Activated CD4-positive, alpha-beta T cell treated with anti-CD3 and anti-CD28 coated beads, Interleukin-10, Interleukin-2, amounts not matched to agents 100 ng/mL and 50 ng/mL, durations not matched to agents 16 hours and 8 hours (primary cell): ENCODE measurements at places on chromosomes 5 and 9.

- peak; percentile 4 for DNase-seq
Observed at GRCh38 chr5:69492391-69492922, at the start of gene OCLN. TSS of gene OCLN (plus strand) at chr5:69492790. CDS start at chr5:69504245, 11,455 bp downstream.

- DNase-seq: no peak
Observed at GRCh38 chr5:36666986-36667385, 60.6 kb downstream of the SLC1A3 start.

DNA sequence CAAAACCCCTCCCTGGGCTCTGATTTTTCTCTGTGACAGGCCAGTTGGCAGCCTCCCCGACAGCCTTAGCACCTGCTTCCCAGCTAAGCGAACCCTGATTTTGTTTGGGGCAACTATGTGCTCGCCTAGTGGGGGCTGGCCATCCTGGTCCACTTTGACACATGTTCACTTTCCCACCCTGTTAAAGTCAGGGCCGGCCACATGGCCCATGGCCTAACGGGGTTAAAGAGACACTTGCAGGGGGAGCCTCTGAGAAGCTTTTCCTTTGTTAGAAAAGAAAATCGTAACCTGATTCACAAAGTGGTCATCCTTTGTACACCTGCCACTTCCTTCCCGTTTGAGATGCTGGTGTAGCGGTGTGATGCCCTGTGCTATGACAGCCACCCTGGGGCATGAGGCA, 1.3 kb upstream of the CACNA1B start:
- DNase-seq: no peak

GRCh38 chr5:55222985-55223811, 3.9 kb downstream of the MCIDAS start:
- no peak for DNase-seq

DNA sequence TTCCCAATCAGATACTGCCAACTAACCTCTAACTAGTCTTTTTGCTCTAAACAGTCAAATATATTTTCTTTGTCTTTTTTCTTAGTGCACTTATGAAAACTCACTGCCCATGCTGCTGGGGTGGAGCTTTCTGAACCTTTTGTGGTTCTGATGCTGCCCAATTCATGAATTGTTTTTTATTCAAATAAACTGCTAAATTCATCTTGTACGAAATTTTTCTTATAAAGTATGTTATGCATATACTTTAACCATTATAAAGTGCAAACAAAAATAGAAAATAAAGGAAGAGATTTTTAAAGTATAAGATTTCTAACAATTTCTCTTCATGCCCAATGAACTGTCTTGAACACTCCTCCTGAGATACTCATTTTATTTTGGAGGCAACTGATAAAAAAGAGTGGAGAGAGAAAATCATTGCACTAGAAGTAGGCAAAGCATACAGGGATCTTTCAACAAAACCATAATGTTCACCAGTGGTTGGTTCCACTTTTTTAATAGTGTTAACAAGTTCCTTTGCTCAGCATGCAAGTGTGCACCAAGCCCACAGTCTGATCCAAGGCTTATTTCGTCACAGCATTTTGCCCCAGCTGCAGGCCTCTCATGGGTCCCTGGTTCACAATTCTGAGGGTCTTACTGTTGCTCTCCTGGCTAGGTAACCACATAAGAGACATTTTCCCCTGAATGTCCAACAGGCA, 6.2 kb upstream of the FYB1 start:
- DNase-seq: no peak

DNA sequence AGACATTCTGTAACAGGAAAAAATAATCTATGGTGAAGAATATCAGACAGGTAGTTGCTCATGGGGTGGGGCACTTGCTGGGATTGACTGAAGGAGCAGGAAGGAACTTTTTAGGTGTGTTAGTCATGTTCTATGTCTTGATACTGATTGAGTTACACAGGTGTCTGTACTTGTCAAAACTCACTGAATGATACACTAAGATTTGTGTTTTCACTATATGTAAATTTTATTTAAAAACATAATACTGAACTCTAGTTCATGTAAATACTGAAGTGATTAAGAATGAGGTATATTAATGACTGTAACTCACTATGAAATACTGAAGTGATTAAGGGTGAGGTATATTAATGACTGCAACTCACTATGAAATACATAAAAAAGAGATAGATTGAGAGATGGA, 28.5 kb downstream of the IL6ST start:
- no peak for DNase-seq

DNA sequence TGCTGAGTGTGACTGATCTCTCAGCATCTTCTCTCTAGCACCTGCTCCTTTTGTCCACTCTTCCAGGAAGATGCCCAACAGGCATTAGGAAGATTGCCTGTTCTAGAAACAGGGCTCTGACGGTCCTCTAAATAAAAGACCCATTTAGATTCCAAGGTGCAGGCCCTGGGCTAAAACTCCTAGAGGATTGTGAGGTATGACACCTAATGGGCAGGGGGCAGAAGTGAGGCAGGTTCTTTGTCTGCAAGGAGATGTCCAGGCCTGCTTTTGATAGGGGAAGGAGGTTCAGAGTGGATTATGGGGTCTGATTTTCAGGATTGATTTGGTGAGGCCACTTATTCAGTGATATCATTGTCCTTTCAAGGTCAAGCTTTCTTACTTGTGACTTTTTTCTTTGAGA, 140.8 kb upstream of the TRPC7 start:
- no peak for DNase-seq

- no peak for DNase-seq
Observed at GRCh38 chr9:101073122-101073521, 44.6 kb downstream of the PLPPR1 start.

- no peak for DNase-seq
Observed at GRCh38 chr9:14085810-14086209, 228.1 kb downstream of the NFIB start.

DNA sequence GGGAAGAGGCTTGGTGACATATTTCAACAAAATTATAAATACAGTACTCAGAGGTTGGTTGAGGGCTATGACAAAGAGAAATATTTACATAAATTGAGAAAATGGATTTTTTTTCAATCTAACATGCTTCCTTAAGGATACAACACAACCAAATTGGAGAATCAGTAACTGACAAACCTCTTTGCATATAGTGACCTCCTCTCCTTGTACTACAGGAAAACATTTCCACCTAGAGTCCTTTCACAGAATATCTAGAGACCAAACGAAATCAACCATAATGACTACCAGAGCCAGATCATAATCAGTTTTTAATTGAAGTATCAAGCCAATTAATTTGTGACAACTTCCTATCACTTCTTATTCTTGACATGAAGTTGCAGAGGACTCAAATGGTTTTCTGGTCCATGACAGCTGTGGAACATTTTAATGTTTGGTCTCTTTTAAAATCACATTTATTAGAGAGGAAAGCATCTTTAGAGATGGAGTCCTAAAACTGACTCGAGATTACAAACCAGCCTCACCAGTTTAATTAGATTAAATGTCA, 1636.5 kb upstream of the C9orf72 start:
- DNase-seq: no peak

DNA sequence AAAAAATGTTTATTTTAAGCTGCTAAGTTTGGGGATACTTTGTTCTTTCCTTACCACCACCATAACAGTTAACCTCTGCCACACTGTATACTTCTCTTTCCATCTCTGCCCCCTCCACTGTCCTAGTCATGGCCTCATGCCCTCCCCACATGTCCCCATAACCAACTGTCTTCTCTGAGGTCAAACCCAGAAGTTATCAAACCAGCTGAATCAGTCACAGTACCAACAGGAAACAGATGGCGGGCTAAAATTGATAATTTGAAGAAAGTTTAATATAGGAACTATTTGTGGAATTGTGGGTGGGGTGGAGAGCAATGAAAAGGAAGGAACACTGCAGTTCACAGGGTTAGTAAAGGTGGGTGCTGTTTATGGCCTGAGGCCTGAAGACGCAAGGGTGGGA, 5.7 kb upstream of the DCTN4 start:
- no peak for DNase-seq

- no peak for DNase-seq
Observed at GRCh38 chr9:111959468-111960359, 63.1 kb downstream of the UGCG start.

- DNase-seq: peak; percentile 92
Observed at GRCh38 chr5:181159286-181160151, 12.1 kb downstream of the OR2V2 start.

DNA sequence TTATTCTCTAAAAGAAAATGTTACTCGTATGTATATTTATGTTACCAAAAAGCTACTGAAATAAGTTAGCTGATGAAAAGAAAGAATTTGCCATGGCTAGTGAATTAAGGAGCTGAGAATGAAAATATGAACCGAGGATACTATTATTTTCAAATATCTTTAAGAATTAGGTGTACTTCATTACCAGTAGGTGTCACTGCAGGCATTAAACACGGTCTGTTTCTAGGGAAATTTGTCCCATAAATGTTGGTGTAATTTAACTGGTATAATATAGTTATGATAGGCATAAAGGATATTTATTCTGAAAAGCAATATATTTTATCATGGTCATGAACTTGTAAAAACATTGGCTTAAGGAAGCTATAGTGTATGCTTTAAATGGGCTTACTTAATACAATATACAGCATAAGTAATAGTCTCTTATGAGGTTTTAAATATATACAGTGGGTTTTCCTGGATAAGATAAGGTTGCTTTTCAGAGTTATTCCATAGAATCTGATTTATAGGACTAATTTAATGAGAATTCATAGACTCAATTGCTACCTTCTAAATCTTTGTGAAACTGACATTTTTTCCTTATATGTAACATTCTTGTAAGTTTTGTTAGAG, 72.4 kb upstream of the MPDZ start:
- peak; percentile 2 for DNase-seq

DNA sequence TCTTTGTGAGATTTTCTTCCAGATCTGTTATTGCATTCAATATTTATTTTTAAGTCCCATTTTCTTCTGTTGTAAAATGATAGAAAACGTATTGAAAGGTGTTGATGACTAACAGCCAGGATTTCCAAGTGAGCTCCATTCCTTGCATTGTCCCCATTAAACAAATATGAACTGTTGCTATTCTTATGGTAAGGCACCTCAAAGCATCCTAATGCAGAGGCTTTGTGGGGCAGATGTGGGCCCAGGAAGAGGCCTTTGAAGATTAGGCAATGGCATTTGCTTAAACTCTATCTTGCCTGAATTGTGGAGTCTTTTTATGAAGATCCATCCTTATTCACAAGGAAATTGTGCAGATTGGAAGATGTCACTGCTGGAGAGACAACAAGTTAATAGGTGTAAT, 38.9 kb downstream of the NTRK2 start:
- DNase-seq: no peak

DNA sequence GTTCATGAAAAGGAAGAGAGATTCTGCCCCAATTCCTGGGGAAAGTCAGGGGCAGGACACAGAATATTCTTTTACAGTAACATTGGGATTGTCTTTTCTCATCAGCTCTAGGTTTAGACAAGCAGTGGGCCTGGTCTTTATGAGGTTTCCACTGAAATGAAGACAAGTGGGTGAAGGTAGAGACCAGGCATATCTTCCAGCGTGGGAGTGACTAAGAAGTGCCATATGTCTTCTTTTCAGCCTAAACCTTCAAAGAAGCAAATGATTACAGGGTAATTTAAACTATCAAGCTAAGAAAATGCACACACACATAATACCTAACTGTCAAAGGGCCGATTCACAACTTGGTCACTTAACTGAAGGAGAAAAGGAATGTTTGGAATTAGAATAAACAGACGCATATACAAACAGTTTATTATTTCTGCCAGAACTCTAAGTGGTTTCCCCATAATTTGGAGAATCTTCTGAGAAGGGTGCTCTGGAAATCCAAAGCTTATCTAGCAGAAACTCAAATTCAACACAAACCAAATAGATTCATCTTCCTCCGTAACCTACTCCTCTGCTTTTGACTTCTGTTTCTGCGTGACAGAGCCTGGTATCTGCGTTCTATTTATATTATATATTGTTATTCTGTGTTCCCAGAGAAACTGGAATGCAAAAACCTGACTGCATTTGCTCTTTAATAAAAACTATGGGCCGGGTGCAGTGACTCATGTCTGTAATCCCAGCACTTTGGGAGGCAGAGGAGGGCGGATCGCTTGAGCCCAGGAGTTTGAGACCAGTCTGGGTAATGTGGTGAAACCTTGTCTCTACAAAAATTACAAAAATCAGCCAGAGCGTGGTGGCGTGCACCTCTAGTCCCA, 22.0 kb upstream of the TEK start:
- no peak for DNase-seq

GRCh38 chr9:124652203-124652602, 118.9 kb downstream of the NR6A1 start:
- no peak for DNase-seq

- peak; percentile 81 for DNase-seq
Observed at GRCh38 chr5:151745071-151745705, 13.2 kb downstream of the ATOX1 start.

DNA sequence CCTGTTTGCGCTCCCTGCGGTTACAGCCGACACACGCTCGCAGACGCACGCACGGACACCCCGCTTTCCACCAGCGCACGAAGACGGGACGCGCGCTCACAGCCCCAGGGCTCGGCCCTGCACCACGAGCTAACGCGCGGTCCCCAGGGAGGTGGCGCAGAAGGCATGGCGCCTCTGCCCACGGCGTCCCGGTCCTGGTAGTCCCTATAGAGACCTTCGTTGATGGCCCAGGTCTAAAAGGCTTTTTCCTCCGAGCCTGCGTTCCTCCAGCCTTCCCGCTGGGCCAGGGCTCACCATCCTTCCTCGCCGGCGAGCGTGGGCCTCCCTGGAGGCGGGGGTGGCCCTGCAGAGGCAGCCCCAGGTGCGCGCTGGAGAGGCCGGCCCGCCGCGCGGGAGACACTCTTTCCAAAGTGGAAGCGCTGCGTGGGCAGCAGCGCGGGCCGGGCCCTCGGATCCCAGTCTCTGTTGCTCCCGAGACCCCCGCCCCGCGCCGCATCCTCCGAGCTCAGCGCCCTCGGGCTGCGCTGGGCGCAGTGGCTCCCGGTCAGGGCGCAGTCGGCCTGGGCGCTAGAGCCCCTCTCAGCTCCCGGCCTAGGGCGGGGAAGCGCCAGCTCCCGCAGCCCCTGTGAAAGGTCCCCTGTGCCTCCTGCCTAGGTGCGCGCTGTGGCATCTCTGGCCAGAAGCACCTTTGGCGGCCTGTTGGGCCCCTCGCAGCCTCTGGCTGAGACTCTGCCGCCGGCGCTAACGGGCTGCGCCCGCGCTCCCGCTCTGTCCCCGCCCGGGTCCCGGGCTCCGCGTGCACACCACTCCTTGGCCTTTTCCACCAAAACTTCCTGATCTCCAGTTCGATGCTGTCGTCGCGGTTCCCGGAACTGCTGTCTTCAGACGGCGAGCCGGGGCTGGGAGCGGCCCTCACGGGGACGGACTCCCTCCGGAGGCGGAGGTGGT, 31.9 kb upstream of the FANCC start:
- DNase-seq: no peak

- no peak for DNase-seq
Observed at GRCh38 chr5:133902511-133903118, 65.8 kb downstream of the C5orf15 start.

DNA sequence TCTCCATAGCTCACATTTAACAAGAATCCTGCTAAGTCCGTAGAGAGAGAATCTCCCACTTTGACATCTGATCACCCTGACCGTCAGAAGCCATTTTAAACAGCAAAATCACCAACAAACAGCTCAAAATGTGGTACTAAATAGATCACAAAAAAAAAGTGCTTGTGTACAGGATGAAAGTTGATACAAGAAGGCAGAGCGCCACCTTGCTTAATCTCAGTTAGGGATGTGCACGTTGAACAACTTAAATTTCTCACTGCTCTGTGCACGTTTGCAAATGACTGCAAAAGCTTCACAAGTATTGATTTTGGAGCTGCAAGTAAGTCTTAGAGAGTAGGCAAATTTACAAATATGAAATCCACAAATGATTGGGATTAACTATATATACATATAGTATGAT, 63.1 kb upstream of the NREP start:
- no peak for DNase-seq

GRCh38 chr5:180862645-180863044, 1.6 kb upstream of the ZFP62 start:
- DNase-seq: no peak
